ENCODE measurements at places on chromosomes 1 and 21.

GRCh38 chr1:219446288-219446687, 166.6 kb downstream of the ZC3H11B start:
- DNase-seq: no peak

DNA sequence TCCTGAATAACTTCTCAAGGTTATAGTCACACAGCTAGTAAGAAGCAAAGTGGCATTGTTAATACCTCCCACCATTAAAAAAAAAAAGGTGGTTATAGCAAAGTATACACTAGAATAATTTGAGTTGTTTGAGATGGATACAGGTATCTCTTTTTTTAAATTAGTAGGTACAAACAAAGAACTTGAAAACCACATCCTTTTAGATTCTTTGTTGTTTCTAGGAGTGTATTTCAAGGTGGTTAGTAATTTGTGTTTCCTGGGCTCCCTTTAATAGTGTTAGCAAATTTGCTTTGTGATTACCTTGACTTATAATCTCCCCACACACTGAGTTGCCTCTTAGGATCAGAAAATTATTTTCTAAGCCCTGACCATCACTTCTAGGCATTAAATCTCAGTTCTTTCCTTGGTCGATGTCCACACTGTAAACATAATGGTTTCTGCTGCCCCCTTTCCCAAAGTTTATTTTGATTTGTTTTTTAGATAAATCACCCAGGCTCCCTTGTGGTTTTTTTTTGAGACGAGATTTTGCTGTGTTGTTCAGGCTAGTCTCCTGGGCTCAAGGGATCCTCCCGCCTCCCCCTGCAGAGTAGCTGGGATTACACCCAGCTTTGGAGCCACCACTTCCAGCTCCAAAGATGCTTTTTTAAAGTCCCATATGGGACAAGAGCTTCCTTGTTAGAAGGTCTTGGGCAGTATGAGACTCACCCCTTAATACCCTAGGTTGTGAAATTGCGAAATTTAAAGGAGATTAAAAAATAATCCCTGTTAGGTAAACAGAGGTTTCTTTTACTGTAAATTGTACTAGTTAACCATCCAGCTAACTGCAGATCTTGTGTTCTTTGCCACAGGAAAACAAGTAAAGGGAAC, 6.2 kb downstream of the AKIRIN1 start:
- peak; percentile 43 for DNase-seq

- DNase-seq: no peak
Measured at GRCh38 chr1:68963353-68963752, 466.5 kb upstream of the DEPDC1 start.

DNA sequence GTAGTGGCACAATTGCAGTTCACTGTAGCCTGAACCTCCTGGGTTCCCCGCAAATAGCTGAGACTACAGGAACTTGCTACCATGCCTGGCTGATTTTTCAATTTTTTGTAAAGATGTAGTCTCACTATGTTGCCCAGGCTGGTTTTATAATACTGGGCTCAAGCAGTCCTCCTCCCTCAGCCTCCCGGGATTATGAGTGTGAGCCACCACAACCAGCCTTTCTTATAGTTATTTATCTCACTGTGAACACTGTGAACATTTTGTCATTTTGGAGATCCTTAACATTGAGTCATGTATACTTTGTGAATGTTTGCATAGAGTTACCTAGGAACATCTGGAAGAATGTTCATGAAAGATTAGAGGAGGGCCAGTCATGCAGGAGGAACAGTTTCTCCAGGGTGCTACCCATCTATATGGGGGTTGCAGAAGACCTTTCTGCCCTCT, 127.1 kb upstream of the CACYBP start:
- no peak for DNase-seq

GRCh38 chr1:201226859-201227488, 36.4 kb downstream of the IGFN1 start:
- no peak for DNase-seq

- no peak for DNase-seq
Measured at GRCh38 chr1:9180111-9180819, 51.4 kb upstream of the GPR157 start.

DNA sequence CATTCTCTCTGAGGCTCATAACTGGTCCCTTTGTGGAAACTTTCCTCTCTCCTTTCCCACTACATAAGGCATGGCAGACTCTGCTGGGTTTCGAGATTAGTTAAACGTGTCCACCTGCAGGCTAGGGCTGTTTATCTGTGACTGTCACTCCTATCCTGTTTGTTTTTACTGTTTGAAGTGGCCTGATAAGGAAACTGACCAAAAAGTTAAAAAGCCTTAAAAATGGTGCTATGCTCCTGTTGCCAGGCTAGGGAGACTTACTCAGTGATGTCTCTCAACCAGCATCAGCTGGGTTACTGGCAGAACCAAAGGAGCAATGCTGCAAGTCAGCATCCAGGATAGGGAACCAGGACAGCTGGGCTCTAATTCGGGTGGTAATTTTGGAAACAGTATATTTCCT, 3.9 kb downstream of the PIGV start:
- DNase-seq: no peak

DNA sequence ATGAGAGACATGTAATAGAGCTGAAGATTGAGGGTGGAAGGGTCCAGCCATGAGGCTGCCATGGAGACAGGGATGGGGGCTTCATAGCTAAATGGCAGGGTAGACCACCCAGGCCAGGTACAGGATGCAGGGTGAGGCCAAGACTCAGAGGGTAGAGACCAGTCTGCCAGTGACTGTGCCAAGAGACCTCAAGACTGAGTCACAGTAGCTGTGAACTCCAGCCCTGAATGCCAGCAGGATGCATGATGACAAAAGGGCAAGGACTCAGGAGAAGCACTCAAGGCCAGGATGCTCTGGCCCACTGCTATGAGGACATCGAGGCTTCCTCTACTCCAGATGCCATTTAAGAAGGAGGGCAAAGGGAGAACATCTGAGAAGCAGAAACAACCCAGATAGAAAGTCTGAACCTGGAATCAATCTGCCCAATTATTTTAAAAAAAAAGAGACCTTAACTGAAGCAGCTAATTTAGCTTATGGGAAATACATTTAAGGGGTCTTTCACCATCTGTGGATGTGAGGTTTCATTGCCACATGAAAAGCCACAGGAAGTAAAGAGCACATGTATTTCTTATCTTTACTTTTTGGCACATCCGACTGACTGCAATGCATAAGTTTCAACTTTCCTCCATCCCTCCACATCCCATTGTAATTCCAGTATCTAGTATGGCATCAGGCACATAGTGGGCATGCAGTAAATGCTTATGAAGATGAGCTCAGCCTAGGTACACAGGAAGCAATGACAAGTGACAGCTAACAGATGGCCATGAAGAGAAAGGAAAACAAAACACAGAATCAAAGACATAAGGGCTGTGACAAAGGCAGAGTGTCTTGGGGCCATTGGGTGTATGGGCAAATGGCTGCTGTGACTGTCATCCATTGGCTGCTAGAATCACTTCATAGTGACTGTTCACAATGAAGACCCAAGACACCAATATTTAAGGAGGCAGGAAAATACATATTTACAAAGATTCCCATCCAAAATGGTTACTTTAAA, 40.2 kb downstream of the SUSD4 start:
- DNase-seq: no peak

- no peak for DNase-seq
Measured at GRCh38 chr1:87535551-87535950, 206.9 kb downstream of the LMO4 start.

DNA sequence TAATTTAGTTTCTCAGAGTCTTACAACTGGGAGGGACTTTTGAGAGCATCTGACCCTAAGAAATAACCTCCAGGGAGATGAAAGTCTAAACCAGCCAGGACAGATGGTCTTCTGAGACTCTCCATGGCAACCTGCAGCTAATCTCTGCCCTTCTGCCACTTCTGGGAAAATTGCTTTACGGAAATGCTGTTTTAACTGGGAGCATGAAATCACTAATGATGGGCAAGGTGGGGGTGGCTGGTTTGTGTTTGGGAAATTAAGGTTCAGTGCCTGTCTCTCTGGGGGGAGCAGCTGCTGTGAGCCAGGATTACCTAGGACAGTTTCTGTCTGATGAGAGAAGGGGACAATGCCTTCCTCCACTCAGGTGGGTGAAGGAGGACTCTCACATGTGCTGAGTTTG, 33.2 kb downstream of the ROR1 start:
- no peak for DNase-seq

GRCh38 chr1:222065234-222065633, 323.3 kb upstream of the DUSP10 start:
- DNase-seq: no peak

- peak; percentile 59 for DNase-seq
Measured at GRCh38 chr1:32500387-32501209, 35.7 kb downstream of the ZBTB8B start.

DNA sequence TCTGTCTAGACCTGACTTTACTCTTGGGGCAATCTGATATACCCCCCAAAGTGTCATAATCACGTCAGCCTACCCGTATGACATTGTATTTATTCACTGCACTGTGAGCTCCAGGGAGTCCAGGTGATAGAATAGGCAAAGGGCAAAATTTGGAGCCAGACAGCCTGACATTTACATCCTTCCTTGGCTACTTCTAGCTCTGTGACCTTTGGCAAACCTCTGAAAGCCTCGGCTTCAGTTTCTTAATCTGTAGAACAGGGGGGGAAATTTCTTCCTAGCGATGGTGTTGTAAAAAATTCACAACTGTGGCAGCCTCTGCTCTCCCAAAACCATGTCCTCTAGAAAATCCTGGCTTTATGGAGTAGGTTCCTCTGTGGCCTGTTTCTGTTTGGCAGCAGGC, 240.9 kb downstream of the KIF26B start:
- no peak for DNase-seq

- DNase-seq: no peak
Measured at GRCh38 chr1:114088392-114089299, 65.0 kb downstream of the SYT6 start.

GRCh38 chr1:23905461-23906025, 7.6 kb downstream of the CNR2 start:
- DNase-seq: no peak

DNA sequence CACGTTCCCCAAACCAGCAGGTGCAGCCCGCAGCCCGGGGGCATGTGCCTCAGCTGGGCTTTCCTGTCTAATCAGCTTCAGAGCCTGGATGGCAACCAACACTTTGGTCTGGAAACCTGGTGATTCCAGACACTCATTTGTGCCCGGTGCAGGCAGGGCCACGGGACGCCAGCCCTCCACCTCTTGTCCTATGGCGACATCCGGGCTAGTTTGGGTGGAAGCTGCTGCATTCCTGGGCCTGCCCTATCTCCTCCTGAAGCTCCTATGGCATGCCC, 111.8 kb downstream of the WDR4 start:
- no peak for DNase-seq

- no peak for DNase-seq
Measured at GRCh38 chr1:193156117-193156821, 30.1 kb downstream of the B3GALT2 start.

GRCh38 chr1:185996211-185996610, 262.0 kb downstream of the HMCN1 start:
- DNase-seq: no peak

DNA sequence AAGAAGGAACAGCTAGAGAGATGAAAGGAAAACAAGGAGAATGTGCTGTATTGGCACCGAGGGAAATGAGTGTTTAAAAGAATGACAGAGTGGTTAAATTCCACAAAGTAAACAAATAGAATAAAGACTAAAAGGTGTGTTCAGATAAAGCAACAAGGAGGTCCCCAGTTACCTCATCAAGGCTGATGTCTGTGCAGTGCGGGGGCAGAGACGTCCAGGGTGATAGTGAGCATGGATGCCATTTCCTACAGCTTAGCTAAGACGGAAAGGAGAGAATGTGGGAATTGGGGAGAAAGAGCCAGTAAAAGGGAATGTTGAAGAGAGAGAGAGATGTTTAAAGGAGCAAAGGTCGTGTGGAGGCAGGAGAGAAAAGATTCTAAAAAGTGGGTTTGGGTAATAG, 15.5 kb downstream of the LMOD1 start:
- no peak for DNase-seq

DNA sequence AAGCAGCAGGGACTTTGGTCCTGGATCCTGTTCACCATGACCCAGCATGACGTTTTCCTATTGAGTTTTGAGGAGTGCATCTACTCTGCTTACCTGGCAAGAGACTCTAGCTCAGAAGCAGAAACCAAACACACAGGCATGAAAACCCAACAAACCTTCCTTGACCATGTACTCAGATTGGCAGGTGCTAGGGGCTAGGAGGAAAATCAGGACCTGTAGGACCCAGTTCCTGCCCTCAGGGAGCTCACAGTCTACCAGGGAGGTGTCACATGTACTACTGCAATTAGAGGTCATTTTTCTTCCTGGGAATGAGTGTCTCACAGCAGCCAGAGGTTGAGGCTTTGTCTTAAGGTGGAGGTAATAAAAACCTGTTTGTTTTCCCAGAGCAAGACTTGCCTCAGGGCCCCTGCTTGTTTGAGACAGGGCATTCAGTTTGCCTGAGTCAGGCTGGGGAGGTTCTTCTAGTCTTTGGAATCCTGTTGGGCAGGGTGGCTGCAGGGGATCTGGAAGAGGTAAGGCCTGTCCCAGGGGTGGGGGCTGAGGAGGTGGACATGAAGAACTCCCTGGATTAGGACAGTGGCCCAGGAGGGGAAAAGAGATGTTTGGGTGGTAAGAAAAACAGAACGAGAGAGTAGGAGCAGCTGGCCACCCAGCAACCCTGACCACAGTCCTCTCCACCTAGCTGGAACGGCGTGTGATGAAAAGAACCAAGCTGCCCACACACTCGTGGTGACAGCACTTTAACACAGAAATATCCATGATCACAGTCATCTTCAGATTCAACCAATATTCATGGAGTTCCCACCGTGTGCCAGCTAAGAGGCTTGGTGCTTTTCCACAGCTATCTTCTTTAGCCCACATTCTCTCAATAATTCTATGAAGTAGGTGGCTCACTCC, 30.8 kb downstream of the IER5 start:
- no peak for DNase-seq

- DNase-seq: no peak
Measured at GRCh38 chr1:47067097-47067594, at the start of gene CYP4Z1. Gene CYP4Z1 (plus strand): TSS chr1:47067231. CDS start chr1:47067491, 260 bp downstream.

GRCh38 chr1:58045094-58045705, 501.3 kb downstream of the OMA1 start:
- no peak for DNase-seq

DNA sequence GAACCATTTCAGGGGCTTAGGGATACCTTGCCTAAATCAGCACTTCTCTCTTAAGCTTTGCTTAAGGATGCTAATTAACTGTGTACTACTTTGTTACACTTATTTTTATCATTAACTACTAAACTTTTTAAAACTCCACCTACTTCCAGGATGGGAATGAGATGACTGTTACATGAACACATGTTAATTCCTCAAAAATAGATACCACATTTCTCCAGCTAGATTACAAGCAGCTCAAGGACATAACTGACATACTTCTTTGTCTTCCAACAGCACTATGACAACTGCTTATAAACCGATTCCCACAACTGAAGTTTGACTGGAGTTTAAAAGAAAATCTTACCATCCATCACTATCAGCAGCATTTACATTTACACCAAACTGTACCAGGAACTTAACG, 53.7 kb downstream of the TP53BP2 start:
- no peak for DNase-seq
